ENCODE measurements at places on chromosomes 5 and 9. TPM values are rescaled to one million over a fixed set of nuclear protein-coding genes. Genes with fewer than 3 reads are reported as not detected.

DNA sequence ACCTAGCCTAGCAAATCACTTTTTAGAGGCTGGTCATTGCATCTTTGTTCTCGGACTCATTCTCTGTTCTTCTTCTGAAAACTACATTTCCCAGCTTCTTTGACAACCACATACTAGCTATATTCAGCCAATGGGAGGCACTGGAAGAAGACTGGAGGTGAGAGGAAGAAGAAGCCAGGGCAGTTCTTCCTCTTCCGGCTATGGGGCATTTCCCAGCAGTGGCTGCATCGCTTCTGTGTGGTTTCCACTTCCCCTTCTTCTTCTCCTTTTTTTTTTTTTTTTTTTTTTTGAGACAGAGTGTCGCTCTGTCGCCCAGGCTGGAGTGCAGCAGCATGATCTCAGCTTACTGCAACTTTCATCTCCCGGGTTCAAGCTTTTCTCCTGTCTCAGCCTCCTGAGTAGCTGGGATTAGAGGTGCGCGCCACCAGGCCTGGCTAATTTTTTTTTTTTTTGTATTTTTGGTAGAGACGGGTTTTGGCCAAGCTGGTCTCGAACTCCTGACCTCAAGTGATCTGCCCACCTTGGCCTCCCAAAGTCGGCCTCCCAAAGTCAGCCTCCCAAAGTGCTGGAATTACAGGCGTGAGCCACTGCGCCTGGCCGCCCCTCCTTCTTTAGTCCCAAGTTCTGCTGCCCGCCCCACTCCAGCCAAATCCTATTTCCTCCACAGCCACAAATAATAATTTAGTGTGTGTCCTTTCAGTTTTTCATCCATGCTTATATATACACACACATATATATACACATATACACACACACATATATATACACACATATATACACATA is 6.9 kb upstream of the UBAP1 start:
- no peak overlapping the region for H3K4me3 ChIP-seq
- H3K27me3 ChIP-seq = no peaks in the 10 kb centered on the region
- DNase-seq = no peak
- H3K36me3 ChIP-seq = no peaks in the 10 kb centered on the region
- no peaks in the 10 kb centered on the region for H3K4me1 ChIP-seq
- H3K27ac ChIP-seq = no peak overlapping the region

CSF2 gene
- not detected for total RNA-seq

DNA sequence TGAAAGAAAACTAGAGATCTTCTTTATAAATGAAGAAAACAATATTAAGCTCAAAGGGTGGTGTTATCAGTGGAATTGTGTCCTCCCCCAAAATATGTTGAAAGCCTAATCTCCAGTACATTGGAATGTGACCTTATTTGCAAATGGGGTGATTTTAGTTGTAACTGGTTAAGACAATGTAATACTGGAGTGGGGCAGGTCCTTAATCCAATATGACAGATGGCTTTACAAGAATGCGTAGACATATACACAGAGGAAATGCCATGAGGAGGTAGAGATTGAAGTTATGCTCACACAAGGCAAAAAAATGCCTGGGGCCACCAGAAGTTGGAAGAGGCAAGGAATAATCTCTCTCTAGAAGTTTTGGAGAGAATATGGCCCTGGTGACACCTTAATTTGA is 13.7 kb upstream of the TRIM32 start:
- no peaks in the 10 kb centered on the region for H3K27me3 ChIP-seq
- H3K4me3 ChIP-seq = no peak overlapping the region
- peaks cover 6% of the 10 kb centered on the region for H3K4me1 ChIP-seq

DNA sequence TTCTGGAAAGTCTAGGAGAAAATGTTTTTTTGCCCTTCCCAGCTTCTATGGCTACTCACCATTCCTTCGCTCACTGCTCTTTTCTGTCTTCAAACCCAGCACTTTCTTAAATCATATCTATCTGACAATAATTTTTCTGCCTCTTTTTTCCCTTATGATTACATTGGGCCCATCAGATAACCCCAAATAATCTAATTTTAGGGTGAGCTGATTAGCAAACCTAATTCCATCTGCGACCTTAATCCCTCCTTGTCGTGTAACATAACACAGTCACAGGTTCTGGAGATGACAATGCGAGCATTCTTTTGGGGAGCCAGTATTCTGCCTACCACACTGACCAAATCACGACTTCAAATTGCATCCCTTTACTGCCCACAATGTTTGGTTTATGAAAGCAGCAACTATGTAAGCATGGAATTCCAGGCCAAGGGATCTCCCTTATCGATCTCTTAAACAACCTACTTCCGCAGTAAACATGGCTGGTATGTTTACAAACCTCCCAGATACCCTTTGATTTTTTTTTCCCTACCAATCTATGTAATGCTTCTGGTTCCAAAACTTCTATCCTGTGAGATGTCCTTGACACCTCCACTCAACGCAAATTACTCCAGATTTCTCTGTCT is 2122.2 kb downstream of the MAT2B start:
- H3K27ac ChIP-seq = no peak overlapping the region
- no peak overlapping the region for H3K4me3 ChIP-seq
- no peak for DNase-seq
- no peaks in the 10 kb centered on the region for H3K4me1 ChIP-seq

DNA sequence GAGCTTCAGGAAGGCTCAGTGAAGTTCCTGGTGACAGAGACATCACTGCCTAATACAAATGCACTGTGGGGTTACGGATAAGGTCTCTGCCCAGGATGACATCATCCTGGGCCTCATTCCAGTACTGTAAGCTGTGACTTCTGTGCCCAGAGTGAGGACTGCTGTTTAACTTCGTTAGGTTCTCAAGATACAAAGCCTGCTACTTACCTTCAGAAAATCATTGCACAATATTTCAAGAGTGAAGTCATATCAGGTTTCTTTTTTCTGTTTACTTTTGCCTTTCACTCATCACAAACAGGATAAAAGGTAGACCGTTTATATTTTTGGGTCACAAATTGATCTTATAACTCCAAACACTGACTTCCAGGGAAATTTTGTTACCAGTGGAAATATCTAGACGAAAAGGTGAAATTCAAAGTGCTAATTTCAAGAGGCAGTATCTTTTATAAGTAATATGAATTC is 241.2 kb downstream of the PIK3R1 start:
- peaks cover 22% of the 10 kb centered on the region for H3K4me1 ChIP-seq
- H3K4me3 ChIP-seq = no peak overlapping the region
- no peaks in the 10 kb centered on the region for H3K36me3 ChIP-seq

DNA sequence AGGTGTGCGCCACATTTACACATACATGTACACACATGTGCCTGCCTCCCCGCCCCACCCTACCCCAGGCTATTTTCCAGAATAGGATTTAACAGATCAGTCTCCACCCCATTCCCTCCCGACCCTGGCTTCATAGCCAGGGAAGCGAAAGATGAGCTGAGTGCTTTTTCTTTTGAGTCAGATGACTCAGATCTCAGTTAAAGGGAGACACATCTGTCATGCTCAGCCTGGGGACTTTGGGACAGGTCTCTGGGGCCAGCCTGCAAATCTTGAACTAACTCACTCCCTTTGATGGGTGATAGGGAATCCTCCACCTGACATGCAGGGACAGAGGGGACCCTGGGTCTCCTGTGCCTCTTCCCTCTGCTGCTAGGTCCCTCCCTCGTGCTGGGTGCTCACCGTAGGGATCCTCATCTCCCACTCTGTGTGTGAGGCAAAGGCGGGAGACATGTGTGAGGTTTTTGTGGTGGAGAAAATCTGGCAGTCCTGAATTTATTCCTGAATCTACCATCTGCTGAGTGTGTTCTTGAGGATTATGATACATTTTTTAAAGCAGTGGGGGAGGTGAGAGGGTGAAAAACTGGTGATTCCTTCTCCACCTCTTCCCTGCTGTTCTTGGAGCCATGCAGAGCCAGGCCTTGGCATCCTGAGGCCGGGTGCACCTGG is 37.7 kb downstream of the NEUROG1 start:
- H3K4me3 ChIP-seq = no peak overlapping the region
- H3K4me1 ChIP-seq = peaks cover 11% of the 10 kb centered on the region
- no peaks in the 10 kb centered on the region for H3K27me3 ChIP-seq

DNA sequence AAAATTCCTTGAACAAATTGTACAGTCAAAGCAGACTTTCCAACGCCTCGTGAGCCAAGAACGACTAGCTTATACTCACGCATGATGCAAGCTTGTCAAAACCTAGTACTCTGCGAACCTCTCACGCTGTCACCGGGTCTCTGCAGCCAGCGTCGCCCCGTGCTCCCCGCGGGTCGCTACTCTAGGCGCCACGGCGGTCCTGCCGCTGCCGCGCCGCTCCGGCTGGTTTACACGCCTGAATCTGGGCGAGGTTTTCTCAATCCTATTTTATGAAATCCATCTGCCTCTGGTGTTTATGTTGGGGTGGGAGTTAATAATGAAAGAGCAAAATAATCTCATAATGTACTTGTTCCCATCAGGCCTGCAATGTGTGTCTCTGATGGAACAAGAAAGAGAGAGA is 90.9 kb downstream of the SV2C start:
- H3K4me3 ChIP-seq = no peak overlapping the region
- no peak overlapping the region for H3K27ac ChIP-seq
- H3K36me3 ChIP-seq = no peaks in the 10 kb centered on the region
- no peak for DNase-seq
- no peaks in the 10 kb centered on the region for H3K27me3 ChIP-seq
- no peaks in the 10 kb centered on the region for H3K4me1 ChIP-seq

BTNL3 gene
- 0.14 TPM for total RNA-seq

GRCh38 chr5:142924135-142924883 is 154.1 kb downstream of the ARHGAP26 start:
- H3K36me3 ChIP-seq = peaks cover under 1% of the 10 kb centered on the region
- peaks cover 21% of the 10 kb centered on the region for H3K4me1 ChIP-seq
- no peak overlapping the region for H3K27ac ChIP-seq
- H3K4me3 ChIP-seq = no peak overlapping the region
- no peaks in the 10 kb centered on the region for H3K27me3 ChIP-seq
- DNase-seq = no peak

- no peak overlapping the region for H3K27ac ChIP-seq
- H3K4me3 ChIP-seq = no peak overlapping the region
- H3K4me1 ChIP-seq = peaks cover 21% of the 10 kb centered on the region
- no peaks in the 10 kb centered on the region for H3K36me3 ChIP-seq
- H3K27me3 ChIP-seq = no peaks in the 10 kb centered on the region
- DNase-seq = peak; percentile 14
These were observed 124.7 kb upstream of the TBC1D2 start for GRCh38 chr9:98380065-98380681.

CXCL14 gene
- not detected for total RNA-seq

DNA sequence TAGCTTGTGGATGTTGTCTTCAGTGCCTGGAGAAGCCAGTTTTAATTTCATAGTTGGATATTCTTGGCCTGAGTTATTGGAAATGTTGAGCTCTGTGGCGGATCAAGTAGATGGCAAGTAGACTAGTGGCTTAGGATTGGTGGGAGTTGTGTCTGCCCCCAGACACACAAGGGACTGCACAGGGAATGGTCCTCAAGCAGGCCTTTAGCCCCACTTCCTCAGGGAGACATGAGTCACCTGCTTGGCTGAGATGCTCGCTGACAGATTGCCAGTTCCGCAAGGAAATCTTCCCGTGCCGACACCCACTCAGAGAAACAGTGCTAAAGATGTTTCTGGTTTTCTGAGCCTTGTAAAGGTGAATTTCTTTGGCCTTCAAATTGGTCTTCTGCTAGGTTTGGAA is 18.8 kb upstream of the CATSPER3 start:
- no peak overlapping the region for H3K4me3 ChIP-seq
- H3K4me1 ChIP-seq = no peaks in the 10 kb centered on the region
- no peaks in the 10 kb centered on the region for H3K36me3 ChIP-seq
- no peak overlapping the region for H3K27ac ChIP-seq

GRCh38 chr5:94911276-94911675 is 292.8 kb downstream of the SLF1 start:
- no peak overlapping the region for H3K27ac ChIP-seq
- H3K4me1 ChIP-seq = no peaks in the 10 kb centered on the region
- H3K27me3 ChIP-seq = no peaks in the 10 kb centered on the region
- H3K36me3 ChIP-seq = no peaks in the 10 kb centered on the region

TRAF1 gene
- total RNA-seq = 1.3 TPM

DNA sequence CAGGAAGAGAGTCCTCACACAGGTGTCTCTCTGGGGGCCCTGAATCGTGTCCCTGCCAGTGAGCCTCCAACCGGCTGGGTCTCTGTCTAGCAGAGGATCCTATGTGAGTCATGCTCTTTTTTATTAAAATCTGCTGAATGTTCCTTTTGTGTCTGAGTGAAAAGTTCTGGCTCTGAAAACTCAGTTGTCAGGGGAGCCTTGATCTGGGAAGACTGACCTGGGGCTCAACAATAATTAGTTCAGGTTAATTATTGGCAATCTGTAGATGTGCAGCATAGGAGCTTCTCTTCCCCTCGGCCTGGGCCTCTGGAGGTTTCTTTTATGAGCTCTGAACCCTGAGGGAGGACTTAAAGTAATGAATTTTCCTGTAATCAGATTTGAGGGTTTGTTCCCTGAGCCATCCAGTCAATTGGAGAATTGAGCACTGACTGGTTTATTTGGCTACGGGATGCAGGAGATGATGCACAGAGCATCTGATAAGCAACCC is 45.2 kb downstream of the ALG2 start:
- DNase-seq = no peak
- H3K27ac ChIP-seq = no peak overlapping the region
- H3K27me3 ChIP-seq = no peaks in the 10 kb centered on the region
- H3K4me1 ChIP-seq = peaks cover 28% of the 10 kb centered on the region

ANGPTL2 gene
- not detected for total RNA-seq

WHRN gene
- total RNA-seq = 1.4 TPM

DNA sequence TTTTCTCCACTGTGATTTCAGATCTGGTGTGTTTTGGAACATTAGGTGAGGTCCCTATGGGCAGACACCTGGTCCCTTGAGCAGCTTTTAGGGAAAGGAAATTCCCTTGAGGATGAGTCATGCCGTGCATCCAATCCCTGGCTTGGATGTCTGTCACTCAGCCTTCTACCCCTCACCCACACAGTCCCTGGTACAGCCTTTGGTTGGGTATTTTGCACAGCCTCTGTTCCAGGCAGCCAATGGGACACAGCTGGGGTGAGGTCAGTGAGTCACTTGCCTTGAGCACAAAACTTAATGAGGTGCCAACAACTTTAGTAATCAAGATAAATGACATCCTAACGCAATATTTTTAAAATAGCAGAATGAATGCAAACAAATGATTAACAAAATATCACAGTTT is 22.7 kb upstream of the SVEP1 start:
- H3K36me3 ChIP-seq = no peaks in the 10 kb centered on the region
- DNase-seq = no peak
- no peaks in the 10 kb centered on the region for H3K27me3 ChIP-seq
- no peak overlapping the region for H3K27ac ChIP-seq

LIX1 gene
- total RNA-seq = 4.0 TPM

DNA sequence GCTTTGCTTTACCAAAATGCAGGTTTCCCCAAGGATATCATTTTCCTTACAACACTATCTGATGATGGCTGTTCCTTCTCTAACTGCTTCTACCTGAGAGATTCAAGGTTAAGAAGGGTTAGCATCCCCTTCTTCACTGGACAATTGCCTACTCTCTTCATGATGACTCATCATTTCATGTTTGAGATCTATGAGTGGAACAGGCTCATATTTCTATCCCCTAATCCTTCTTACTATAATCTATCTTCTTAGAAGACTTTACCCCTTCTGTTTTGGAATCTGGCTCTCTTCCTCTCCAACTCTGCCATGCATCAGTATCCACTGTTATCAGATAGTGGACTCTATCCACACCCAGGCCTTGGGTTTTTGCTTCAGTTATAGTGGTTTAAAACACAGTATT is 54.3 kb downstream of the NR3C1 start:
- no peaks in the 10 kb centered on the region for H3K4me1 ChIP-seq
- DNase-seq = no peak
- no peaks in the 10 kb centered on the region for H3K27me3 ChIP-seq
- H3K4me3 ChIP-seq = no peak overlapping the region
- no peak overlapping the region for H3K27ac ChIP-seq
- no peaks in the 10 kb centered on the region for H3K36me3 ChIP-seq

PCDHA11 gene
- total RNA-seq = not detected
